Activated CD4-positive, CD25-positive, alpha-beta regulatory T cell treated with anti-CD3 and anti-CD28 coated beads, Interleukin-2, amount 50 U/mL, for 16 hours (primary cell): ENCODE measurements at places on chromosomes 13 and 19.

DNA sequence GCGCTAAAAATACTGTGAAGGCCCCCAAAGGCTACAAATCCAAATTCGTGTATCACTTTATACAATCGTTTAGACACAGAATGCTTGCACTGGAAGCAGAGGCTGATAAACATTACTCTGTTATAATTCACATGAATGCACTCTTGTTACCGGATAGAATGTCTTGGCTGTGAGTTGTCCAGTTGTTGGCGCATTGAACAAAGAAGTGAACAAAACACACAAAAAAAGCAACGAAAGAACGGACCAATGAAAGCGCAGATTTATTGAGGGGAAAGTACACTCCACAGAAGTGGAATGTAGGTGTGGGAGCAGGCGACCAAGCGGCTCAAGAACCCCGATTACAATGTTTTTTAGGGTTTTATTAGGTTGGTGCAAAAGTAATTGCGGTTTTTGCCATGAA lies 529 bp upstream of the ZNF418 start:
- DNase-seq: no peak

- no peak for DNase-seq
Observed at GRCh38 chr13:37202264-37202663, 96.8 kb upstream of the CSNK1A1L start.

- DNase-seq: no peak
Observed at GRCh38 chr19:53903055-53903680, 5.9 kb upstream of the CACNG7 start.

- no peak for DNase-seq
Observed at GRCh38 chr13:91946498-91947070, 548.2 kb downstream of the GPC5 start.

GRCh38 chr13:110361365-110361911 lies 54.4 kb downstream of the COL4A2 start:
- DNase-seq: no peak

DNA sequence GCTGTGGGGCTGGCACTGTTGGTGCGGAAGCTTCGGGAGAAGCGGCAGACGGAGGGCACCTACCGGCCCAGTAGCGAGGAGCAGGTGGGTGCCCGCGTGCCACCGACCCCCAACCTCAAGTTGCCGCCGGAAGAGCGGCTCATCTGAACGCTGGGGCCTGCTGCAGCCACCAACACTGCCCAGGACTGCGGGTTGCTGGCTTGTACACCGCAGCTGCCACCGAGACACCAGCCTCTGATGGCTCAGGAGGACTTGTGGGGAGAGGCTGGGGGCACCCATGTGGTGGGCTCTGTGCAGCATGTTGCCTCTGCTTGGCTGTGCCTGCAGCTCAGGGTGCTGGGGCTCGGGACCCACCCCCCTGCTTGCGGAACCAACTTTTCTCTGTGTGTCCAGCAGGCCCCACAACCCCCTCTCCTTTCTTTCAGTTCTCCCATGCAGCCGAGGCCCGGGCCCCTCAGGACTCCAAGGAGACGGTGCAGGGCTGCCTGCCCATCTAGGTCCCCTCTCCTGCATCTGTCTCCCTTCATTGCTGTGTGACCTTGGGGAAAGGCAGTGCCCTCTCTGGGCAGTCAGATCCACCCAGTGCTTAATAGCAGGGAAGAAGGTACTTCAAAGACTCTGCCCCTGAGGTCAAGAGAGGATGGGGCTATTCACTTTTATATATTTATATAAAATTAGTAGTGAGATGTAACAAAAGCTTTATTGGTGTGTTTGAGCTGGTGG lies 2.6 kb downstream of the CRB3 start:
- DNase-seq: no peak

DNA sequence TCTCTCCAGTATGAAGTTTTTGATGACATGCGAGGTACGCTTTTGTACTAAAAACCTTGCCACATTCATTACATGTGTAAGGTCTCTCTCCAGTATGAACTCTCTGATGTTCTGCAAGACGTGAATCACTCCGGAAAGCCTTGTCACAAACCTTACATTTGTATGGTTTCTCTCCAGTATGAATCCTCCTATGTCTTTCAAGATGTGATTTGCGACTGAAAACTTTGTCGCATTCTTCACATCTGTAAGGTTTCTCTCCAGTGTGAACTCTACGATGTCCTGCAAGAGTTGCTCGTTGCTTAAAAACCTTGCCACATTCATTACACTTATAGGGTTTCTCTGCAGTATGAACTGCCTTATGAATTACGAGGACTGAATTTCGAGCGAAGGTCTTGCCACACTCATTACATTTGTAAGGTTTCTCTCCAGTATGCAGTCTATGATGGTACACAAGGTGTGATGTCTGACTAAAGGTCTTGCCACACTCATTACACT lies 16.5 kb downstream of the ZNF320 start:
- no peak for DNase-seq

GRCh38 chr19:57560049-57560491 lies 407 bp upstream of the ZNF550 start:
- DNase-seq: no peak

- DNase-seq: no peak
Observed at GRCh38 chr19:44164327-44164672, 600 bp upstream of the ZNF226 start.

- DNase-seq: no peak
Observed at GRCh38 chr13:112891477-112892401, 77.3 kb upstream of the MCF2L start.

DNA sequence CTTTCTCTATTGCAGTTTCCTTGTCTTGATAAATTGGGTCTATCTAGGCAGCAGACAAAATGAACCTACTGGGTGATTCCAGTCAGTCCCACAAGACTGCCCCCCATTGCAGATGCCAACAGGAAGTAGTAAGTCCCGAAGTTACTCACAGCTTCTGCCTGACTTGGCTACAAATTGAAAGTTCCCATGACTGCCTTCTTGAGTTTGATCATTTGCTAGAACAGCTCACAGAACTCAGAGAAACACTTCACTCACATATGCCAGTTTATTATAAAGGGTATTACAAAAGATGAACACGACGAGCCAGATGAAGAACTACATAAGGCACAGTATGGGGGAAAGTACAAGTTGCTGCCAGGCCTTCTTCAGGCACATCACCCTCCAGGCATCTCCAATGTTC lies 50.0 kb downstream of the TEX26 start:
- DNase-seq: no peak

DNA sequence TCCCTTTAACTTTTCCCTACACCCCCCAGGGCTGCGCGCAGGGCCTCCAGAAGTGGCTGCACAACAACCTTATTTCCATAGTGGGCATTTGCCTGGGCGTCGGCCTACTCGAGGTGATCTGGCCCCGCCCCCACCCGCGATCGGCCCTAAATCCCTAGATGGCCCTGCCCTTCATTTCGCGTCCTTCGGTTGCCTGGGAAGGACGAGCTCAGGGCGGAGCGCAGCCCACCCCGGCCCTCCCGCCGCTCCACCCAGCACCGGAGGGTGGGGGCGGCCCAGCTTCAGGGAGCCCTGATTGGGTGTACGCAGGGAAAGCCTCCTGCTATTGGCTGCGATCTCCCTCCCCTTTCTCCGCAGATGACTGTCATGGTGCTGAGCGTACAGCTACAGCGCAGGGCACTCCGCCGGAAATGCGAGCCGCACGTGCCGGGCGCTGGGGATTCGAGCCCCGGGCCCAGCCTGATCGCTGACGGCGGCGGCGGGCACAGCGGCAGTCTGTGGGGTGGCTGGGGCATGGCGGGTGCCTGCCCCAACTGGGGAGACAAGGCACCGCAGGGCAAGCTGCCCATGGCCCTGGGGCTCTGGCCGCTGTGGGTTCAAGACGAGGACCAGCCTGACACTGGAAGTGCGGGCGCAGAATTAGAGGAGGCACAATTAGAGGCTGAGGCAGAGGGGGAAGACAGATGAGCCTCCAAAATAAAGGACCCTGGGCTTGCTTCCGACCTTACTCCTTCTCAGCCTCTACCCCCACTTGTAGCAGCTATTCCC lies 4.3 kb downstream of the CD37 start:
- no peak for DNase-seq
